ENCODE measurements at places on chromosomes 3 and 15.

DNA sequence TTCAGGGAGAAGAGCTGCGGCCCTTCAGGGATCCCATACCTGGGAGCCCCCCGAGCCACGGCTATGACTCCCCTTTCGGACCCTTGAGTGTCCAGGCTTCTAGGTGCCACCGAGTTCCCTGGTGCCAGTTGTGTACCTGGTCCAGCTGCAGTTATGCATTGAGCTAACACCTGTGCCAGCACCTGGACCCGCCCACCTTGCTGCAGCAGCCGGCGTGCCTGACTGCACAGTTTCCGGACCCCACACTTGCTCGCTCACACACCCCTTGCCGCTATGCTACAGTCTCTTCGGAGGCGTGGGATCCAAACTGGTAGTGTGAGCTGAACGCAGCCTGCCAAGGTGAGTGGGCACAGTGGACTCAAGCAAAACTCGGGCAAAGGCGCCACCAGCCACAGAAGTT lies 284.5 kb upstream of the ROBO1 start:
- DNase-seq: no peak

- no peak for DNase-seq
These were observed 91.5 kb downstream of the STT3B start for GRCh38 chr3:31624083-31624709.

DNA sequence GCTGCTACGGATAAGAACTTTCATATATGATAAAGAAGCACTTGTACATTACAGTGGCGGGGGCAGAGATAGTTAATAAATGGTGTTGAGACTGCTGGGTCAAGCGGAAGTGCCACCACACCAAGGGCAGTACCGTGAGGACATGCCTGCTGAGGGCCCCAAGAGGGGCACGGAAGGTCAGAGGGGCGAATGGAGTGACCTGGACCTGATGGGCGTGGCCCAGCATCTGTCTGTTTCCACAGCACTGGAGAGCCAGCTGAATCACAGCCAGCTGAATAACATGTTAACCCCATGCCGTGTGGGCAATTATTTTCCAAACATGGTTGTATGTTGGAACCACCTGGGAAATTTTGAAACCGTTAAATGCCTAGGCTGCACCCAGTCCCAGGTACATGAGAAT lies 37.2 kb downstream of the ANKDD1A start:
- DNase-seq: no peak

DNA sequence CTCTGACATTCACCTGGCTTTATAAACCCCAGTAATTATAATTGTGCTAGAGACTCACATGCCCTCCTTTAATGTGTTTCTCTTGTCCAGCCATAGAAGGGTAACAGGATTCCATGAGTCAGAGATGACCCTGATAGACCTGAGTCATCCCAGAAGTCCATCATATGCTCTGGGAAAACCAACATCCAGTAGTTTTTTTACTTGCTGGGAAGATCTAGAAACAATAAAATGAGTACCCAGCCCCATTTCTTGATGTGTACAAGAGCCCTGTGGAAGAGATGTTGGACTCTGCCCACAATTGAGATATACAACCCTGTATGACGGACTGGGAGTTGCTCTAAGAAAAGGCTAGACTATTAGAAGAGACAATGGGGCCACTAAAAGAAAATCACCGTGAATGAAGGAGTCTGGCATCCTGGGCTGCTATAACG lies 22.4 kb upstream of the THUMPD3 start:
- no peak for DNase-seq

- DNase-seq: peak; percentile 73
These were observed 115.2 kb upstream of the PDZRN3 start for GRCh38 chr3:73739791-73740453.

DNA sequence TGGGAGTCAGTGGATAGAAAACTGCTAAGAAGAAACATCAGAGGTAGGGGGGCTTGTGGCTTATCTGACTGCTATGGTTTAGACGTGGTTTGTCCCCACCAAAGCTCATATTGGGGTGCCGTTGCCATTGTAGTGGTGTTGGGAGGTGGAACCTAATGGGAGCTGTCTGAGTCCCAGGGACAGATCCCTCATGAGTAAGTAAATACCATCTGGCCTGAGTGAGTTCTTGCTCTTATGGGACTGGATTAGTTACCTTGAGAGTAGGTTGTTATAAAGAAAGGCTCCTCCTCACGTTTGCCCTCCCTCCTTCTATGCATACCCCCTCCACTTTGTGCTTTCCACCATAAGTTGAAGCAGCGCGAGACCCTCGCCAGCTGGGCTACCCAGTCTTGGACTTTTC lies 53.4 kb upstream of the VILL start:
- no peak for DNase-seq

- DNase-seq: no peak
These were observed 35.2 kb upstream of the PIAS1 start for GRCh38 chr15:68018797-68019444.

- DNase-seq: no peak
These were observed 1.8 kb upstream of the MESD start for GRCh38 chr15:80991421-80991820.

DNA sequence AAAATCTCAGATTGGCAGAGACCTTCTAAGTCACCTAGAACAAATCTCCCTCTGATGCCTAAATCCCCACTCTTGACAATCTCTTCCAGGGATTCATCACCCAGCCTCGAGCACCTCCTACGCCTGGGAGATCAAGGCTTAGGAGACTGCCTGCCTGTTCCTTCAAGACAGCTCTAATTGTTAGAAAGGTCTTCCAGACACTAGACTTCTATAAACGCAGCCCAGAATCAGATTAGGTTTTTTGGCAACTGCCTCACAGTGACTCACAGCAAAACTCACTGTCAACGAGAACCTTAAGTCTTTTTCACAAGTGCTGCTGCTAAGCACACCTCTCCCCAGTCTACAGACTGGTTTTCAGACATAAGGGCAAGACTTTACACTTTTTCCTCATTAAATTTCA lies 23.1 kb downstream of the SRGAP3 start:
- no peak for DNase-seq

GRCh38 chr3:126261037-126261436 lies 80.7 kb upstream of the ALDH1L1 start:
- DNase-seq: peak; percentile 69

- no peak for DNase-seq
These were observed 33.0 kb downstream of the MITF start for GRCh38 chr3:69772152-69772867.

- no peak for DNase-seq
These were observed 50.3 kb downstream of the LSM3 start for GRCh38 chr3:14228681-14229470.

DNA sequence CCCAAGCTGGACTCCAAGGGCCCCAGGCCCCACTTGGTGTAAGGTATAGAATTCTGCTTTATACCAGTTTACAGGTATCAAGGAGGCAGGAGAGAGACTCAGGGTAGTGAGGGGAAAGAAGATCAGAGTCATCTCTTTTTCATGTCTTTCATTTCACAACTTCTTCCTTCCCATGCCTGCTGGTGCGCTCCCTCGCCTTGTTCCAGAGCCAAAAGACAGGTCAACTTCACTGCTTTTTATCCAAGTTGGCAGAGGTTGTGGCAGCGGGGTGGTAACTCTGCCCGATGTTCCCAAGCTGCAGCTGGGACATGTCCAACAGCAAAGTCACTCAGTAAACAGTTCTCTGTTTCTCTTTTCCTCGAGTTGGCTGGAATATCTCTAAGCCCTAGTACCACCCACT lies 86.3 kb upstream of the TCF12 start:
- no peak for DNase-seq

- DNase-seq: no peak
These were observed 1.6 kb upstream of the SEC61A1 start for GRCh38 chr3:128050597-128050996.

- DNase-seq: no peak
These were observed 3.2 kb downstream of the ZDHHC19 start for GRCh38 chr3:196207833-196208607.

DNA sequence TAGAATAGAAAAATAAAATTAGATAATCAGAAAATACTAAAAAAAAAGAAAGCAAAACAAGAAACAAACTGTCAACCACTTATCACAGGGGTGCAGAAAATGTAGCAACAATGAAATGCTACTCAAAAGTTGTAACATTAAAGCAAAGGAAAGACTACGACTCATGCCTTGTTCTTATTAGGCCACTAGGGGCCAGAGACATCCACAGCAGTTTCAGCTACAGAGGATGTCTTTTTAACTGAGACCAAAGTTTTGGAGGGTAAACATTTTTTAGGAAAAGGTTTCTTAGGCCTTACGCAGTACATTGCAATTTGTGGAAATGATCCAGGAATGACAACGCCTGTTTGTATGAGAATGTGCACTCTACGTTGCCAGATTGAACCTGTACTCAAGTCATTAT lies 15.4 kb upstream of the CADM2 start:
- DNase-seq: no peak

DNA sequence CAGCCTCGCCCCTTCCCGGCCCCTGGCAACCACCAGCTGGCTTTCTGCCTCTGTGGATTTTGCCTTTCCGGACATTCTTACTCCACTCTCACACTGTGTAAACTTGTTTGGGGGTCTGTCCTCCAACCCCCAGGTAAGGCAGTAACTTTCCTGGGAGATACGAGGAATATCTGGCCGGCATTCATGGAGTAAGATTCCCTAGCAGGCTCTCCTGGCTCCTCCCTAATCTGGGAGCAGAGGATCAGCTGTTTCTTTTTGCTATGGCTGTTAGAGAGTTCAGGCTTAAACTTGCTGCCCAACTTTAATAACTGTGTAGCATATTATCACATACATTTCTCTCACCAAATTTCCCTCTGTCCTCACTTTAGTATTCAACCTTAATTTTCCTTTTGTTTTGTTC lies 64.3 kb downstream of the IGF2BP2 start:
- DNase-seq: no peak

DNA sequence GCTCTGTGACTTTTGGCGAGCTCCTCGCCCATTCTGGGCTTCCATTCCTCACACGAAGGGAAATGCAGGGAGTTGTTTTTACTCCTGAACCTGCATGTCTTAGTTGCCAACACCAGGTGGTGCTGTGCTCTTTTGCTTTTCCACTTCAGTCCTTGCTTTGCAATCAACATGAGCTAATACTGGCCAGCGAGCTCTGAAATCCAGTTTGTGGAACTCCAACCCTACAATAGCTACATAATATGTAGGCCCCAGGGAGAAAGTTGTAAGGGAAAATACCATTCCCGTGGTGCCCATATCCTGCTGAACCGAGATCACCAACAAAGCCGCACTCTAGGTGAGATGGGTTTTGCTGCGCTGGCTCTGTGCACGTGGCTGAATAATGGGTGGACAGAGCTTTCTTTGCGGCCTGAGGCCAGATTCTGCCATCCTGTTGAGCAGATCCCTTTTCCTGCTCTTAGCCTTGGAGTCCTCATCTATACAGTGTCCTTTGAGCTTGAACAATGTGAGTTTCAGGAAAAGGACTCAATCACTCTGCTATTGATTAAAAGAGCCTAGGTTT lies 25.0 kb downstream of the LSM3 start:
- peak; percentile 79 for DNase-seq

- DNase-seq: peak; percentile 84
These were observed 74.1 kb upstream of the POMGNT2 start for GRCh38 chr3:43180027-43180426.

DNA sequence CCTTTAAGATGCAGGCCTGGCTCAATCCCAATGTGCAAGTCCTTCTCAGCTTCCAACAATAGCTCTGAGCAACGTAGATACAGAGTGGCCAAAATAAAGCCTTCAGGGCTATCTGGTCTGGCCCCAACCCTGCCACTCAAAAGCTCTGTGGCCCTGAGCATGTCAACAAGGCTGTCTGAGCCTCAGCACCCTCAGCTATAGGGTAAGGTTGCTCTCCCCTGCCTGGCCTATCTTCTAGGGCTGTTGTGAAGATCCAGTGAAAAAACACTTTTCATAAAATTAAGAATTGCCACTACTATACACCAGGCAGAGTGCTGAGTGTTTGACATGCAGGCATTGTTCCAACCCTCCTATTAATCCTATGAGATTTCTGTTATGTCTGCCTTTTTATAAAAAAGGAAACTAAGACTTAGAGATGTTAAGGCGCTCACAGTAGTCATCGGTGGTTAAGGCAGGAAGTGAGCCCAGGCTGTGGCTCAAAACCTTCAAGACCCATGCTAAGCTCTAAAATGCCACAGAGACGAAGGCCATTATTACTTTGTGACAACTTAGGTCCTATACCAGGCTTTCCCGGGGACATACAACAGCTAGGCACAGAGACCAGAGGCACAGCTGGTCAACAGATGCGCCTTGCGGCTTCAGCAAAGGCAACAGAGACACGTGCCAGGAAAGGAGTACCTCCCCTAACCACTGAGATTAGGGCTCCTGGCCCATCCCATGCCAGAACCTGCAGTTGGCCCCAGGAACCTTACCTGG lies 5.1 kb downstream of the POLG start:
- DNase-seq: no peak

GRCh38 chr3:50327943-50328691 lies at the start of gene TUSC2:
TUSC2 (minus strand) TSS chr3:50328223; CDS start chr3:50328099, 124 bp downstream.
- DNase-seq: peak; percentile 84

DNA sequence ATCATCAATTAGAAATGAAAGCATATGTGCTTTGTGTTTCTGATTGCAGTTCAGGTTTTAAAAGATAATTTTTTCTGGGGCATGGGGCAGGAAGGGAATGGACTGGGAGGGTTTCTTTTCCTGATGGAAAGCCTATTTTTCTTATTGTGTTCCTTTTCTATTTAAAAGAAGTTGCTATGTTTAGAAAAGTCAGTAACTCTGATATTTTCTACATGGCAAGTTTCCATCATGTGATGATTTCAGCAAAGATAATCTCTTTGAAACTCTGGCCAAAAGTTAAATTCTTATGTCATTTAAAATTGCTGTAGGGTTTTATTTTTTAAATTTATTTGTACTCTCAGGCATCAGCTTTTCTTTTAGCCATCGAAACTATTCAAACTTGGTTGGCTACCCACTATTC lies 601.2 kb downstream of the FOXP1 start:
- DNase-seq: peak; percentile 37

DNA sequence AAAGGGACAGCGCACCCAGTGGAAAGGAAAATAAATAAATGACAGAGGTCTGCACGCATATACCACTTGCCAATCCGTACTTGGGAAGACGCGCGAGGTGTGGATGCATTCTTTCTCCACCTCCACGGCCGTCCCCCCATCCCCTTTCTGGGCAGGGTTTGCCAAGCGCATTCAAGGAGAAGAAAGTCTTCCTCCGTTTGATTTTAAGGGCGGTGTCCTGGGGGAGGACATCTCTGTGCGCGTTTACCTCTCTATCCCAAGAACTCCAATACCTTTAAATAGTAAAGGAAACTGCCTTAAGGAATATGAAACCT lies 576 bp upstream of the MB21D2 start:
- no peak for DNase-seq

DNA sequence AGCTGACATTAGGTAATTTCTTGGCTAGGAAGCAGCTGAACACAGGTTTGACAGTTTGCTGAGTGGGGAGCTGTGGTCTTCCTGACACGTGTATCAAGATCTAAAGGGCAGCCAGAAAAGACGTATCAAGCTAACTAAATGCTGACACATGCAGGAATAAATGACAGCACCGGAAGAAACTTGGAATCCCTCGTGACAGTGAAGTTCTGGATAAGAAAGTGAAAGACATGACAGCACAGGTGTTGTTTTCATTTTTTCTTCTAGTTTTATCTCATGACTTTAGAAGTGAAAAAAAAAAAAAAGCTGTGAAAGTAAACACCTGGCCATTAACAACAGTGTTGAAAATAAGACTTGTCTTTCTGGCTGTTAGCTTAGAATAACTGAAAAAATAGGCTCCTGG lies 48.7 kb downstream of the FGF7 start:
- DNase-seq: no peak

GRCh38 chr15:31300208-31300661 lies 26.4 kb upstream of the KLF13 start:
- no peak for DNase-seq

Measured in fibroblast of skin of left quadriceps (primary cell).